Activated CD4-positive, alpha-beta T cell treated with anti-CD3 and anti-CD28 coated beads, Interleukin-2, amount 50 U/mL, for 48 hours (primary cell): ENCODE measurements at places on chromosomes 13 and 19.

- DNase-seq, result peak; percentile 62
Observed at GRCh38 chr19:44643605-44644401, at the start of gene PVR. PVR (plus strand) TSS chr19:44643910; CDS start chr19:44644097, 187 bp downstream.

GRCh38 chr19:48868114-48868886 lies at the start of gene PLEKHA4:
PLEKHA4 (minus strand) TSS chr19:48868617; CDS start chr19:48867620, 997 bp downstream.
- DNase-seq, result no peak

DNA sequence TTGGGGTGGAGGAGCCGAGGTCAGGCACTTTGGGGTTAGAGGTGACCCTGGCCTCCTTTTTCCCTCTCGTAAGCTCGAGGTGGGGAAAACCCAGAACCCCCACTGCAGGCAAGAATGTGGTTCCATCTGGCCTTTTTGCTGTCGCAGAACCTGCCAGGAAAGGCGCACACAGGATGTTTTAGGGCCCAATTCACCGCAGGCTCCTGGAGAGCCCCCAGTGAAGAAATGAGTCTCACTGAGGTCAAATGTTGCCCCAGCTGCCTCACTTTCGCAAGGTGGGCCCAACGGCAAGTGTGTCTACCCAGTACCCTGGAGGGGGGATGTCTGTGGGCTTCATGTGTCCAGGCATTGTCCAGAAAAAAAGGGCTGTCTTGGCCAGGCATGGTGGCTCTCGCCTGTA lies 61.8 kb downstream of the PEX11G start:
- peak; percentile 65 for DNase-seq

- no peak for DNase-seq
Observed at GRCh38 chr13:23695196-23695595, 125.0 kb downstream of the TNFRSF19 start.

GRCh38 chr13:74597526-74597925 lies 463.3 kb upstream of the KLF12 start:
- no peak for DNase-seq

DNA sequence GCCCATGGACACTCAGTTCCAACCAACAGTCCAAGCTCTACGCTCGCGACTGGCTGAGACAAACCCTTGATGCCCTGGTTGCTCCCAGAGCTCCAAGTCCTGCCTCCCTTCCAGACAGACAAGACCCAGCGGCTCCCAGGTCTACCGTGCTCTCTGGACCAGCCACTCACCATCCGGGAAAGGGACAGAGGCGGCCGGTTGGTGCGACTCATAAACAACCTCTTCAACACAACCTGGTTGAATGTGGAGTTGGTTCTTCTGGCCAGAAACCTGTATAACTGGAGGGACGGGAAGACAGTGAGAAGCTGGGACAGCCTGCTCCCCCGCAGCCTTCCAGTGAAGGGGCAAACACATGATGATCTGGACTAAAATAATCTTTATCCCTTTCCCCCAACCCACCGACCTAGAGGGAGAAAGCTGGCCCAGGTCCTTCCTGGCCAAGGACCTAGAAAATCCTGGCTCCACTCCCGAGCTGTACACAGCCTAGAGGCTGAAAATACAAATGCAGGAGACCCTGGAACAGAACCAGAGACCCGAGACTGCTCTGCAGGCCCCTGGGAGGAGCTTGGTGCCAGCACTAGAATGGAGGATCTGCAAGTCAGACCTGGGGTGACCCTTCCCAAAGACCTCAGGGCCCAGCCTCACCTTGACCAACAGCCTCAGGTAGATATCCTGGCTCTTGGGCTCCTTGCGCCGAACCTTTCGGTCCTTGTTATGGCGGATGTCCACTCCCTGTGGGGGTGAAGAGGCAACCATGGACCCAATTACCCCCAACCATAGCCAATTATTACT lies 1.6 kb downstream of the RPL18 start:
- no peak for DNase-seq

DNA sequence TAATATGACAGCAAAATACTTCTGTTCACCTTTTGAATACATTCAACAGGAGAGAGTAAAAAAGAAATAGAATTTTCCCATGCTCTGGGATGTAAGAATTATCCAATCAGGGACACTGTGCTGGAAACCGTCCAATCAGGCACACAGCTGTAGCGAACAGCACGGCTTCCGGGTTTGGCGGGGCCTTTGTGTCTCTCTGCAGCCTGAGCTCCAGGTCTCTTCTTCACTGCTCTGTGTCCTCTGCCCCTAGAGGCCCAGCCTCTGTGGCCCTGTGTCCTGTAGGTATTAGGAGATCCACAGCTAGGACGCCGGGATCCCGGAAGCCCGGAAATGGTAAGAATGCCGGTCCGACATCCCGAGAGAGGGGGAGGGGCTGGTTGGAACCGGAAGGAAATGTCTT lies 92.7 kb downstream of the ZNF737 start:
- DNase-seq, result no peak

- no peak for DNase-seq
Observed at GRCh38 chr19:55621205-55621672, 3.1 kb downstream of the ZNF784 start.
